ENCODE measurements at places on chromosomes 5 and 9.

GRCh38 chr9:105883847-105884246 is 189.5 kb downstream of the TMEM38B start:
- no peak for DNase-seq

- DNase-seq, result no peak
These were observed 11.7 kb downstream of the DNAJB5 start for GRCh38 chr9:35001285-35001677.

GRCh38 chr9:129380961-129381401 is 202.9 kb upstream of the IER5L start:
- DNase-seq, result no peak

- no peak for DNase-seq
These were observed 126.3 kb upstream of the ELL2 start for GRCh38 chr5:96087939-96088338.

DNA sequence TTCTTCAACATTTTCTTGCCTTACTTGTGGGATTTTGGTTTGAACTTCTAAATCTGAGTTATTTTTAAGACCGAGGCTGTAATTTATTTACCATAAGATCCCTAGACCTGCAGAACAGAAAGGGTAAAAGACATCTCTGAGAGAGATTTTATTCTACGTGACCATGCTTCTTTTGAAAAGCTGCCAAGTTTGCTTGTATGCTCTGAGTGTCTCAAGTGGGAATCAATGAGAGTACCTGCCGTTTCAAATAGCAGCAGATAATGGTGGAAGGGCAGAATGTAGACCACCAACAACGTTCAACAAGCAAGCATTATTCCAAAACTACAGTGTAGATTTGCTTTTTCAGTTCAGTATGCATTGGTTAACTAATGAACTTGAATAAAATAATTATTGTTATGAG is 108.6 kb upstream of the MINAR2 start:
- DNase-seq, result no peak

- DNase-seq, result no peak
These were observed 120.0 kb upstream of the ACOT12 start for GRCh38 chr5:81513982-81514381.

- DNase-seq, result no peak
These were observed 13.3 kb upstream of the GLRX start for GRCh38 chr5:95835682-95836385.

GRCh38 chr9:96172797-96173196 is 129.2 kb downstream of the HSD17B3 start:
- DNase-seq, result no peak

GRCh38 chr5:125377141-125377540 is 630.7 kb upstream of the ZNF608 start:
- no peak for DNase-seq

GRCh38 chr5:4087110-4087509 is 491.5 kb downstream of the IRX1 start:
- DNase-seq, result no peak

DNA sequence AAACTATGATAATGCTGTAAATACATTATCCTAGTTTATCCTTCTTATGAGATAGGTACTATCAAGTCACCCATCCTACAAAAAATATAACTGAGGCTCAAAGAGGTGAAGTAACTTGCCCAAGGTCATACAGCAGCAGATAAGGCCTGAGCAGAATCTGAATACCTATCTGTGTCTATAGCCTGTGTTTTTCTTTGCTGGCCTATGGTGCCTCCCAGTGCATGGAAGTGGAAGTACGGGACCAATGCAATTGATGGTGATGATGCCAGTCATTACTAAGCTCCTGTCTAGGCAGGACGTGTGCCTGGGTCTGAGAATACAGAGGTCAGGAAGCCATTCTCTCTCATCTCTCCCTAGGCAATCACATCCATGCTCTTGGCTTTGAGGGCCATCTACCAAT is 67.8 kb downstream of the FAT2 start:
- DNase-seq, result no peak
